ENCODE measurements at places on chromosomes 11 and 22.

GRCh38 chr11:11636671-11637070 lies 14.9 kb upstream of the GALNT18 start:
- no peak for DNase-seq

GRCh38 chr11:3838504-3838903 lies 2.3 kb downstream of the RHOG start:
- DNase-seq = no peak

- no peak for DNase-seq
These were observed 76.9 kb upstream of the ANO1 start for GRCh38 chr11:70001246-70001645.

- no peak for DNase-seq
These were observed 313.1 kb downstream of the C11orf87 start for GRCh38 chr11:109735128-109735527.

DNA sequence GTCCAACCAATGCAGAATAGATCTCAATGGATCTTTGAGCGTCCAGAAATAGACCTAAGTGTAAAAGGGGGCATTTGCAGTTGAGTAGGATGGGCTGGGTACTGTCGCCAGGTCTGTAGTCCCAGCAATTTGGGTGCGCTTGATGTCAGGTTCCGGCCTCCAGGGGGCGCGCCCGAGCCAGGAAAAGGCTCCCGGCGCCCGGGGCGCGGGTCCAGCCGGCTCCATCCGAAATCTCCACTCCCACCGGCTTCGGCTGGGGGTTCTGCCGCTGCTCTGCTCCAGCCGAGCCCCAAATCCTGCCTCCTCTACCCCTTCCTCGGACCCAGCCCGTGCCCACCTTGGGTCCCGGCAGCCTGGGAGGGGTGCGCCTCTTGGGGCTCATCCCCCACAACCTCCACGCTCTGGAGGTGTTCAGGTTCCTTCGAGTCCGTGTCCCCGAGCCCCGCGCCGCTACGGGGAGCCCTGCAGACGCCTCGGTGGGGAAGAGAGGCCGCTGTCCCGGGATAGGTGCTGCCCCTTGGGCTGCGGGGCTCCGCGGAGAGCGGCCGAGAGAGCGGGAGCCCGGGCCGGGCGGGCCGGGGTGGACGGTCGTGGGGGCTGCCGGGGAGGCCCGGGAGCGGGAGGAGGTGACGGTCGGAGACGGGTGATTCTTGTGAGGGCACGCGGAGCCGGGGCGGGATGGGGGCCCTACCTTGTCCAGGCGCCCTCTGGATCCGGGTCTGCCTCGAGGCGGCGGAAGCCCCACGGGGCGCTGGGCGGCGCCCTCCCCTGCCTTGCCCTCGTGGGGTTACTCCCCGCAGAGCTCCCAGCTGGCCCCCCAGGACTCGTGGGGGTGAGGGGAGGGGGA lies 13.0 kb upstream of the CYB5R3 start:
- no peak for DNase-seq

DNA sequence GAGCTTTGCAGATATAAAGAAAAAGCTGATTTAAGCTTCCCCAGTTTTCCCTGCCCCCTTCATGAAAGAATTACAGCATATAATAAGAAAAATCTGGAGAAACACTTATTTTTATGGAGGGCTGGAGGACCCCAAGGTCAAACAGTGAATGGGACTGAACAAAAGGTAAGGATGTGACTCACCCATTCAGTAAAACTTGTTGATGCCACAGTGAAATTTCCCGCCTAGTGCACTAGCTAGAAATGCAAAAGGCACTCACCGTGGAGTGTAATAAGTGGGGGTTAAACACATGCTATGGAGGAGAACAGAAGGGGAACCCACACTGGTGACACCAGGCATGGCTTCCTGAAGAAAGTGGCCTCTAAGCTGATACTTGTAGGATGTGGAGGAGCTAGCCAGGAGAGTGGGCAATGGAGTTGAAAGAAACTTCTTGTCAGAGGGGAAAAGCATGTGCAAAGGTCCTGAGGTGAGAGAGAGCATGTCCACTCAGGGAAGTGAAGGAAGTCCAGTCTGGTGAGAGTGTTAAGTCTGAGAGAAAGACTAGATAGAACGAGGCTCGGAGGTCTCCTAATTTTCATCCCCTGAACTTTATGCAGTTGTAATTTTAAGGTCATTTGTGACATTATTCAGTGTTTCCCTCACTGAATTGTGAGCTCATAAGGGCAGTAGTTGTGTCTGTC lies 77.1 kb downstream of the MIAT start:
- DNase-seq = no peak

- peak; percentile 56 for DNase-seq
These were observed 2.1 kb downstream of the KMT2A start for GRCh38 chr11:118438314-118438931.

DNA sequence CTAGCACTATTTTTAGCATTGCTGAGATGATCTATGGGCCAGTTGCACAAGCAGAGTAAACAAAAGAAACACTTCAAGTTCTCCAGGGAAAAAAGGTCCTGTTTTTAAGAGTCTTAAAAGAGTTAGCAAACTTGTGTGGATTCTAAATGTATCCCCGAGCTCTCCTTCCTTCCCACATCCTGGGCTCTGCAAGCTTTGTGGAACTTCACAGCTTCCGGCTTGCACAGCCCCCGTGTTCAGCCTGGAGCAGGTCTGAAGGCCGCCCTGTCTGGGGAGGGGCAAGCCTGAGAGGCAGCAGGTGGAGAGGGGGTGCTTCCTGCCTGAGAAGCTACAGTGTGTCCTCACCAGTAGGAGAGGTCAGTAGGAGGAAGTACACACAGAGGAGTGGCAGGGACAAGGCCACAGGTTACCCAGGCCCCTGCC lies 35.1 kb upstream of the SUSD2 start:
- DNase-seq = peak; percentile 48

- no peak for DNase-seq
These were observed 458.5 kb upstream of the CCDC90B start for GRCh38 chr11:83744620-83745192.

All from CMK (cell line).